ENCODE measurements at places on chromosomes 6 and 20. TPM values are rescaled to one million over a fixed set of nuclear protein-coding genes. Genes with fewer than 3 reads are reported as not detected.

Gene EMILIN3
- 0.15 TPM for total RNA-seq

Gene ZNF831
- 1.0 TPM for total RNA-seq

Gene SPATA25
- 1.1 TPM for total RNA-seq

Gene LAMA4
- total RNA-seq: 91.2 TPM

Gene IP6K3
- total RNA-seq: 3.5 TPM

Gene ADAM33
- total RNA-seq: 11.7 TPM

- DNase-seq: no peak
Observed at GRCh38 chr6:89122625-89123024, 4.8 kb upstream of the SRSF12 start.

DNA sequence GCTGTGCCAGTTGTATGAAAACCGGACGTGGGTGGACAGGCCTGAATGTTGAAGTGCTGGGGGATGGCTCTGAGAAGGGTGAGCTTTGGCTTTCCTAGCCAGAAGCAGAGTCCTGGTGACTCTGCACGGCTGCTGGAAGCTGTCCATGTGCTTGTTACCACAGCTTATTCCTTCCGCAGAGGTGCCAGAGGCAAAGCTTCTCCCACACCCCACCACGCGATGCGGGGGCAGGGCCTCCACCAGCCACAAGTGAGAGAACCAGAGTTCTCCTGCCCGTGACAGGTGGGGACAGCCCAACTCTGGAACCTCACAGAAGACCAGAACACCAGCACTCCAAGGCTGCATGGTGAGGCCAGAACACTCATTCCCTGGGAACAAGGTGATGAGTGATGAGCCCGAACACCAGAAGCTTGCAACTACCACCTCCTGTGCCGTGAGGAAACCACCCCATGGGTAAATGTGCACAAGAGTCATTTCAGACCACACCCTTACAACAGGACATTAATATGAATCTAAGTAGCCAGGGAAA is 36.7 kb downstream of the JAG1 start:
- DNase-seq: no peak

DNA sequence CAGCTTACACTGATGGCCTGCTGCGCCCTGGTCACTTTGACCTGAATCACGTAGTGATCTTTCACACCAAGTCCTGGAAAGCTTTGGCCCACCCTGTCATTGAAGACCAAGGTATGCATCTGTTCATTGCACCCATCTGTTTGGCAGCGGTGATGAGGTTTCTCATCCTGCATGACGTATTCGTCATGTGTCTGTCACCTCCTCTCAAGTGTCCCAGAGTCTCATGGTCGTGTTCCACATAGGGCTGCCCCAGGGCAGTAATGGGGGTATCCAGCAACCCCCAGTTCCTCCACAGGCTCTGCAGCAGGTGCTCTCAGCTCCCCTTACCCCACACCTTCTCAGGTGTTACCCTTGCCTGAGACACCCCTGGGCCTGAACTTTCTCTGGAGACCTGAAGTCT is 104.1 kb downstream of the SYNDIG1 start:
- no peak for DNase-seq

- no peak for DNase-seq
Observed at GRCh38 chr6:118825661-118826060, 68.3 kb upstream of the ASF1A start.

DNA sequence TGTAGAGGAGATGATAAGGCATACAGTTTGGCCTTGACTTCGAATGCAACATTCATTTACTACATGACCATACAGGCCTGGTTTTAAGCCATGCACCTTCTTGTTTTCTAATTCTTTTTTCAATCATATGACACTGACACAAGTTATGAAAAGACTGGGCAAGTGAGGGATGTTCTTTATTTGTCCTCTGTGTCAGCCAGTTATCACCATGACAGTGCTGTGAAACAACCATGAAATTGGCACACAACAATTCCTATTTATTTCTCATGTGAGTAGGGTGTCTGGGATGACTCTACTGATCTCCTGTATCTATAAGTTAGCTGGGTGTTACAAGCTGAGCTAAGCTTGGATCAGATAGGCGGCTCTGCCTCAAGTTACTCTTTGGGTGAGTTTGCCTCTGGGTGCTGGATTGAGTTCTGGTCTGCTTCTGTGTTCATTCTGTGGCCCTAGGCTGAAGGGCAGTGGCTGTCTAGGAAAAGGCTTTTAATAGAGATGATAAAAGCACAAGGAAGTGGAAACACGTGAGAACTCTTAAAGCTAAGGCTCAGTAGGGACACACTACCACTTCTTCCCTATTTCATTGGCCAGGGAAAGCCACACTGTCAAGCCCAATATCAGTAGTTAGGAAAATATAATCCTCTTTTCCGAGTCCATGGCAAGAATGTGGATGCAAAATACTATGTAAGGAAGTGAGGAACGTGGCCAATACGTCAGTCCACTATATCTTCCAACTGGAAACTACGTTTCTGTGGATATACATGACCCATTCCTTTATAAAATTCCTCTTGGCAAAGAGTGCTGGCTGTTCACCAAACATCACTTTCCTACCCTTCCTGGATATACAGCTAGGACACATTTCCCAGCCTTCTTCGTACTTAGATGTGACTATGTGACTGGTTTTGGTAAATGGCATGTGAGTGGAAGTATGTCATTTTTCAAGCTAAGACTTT is 126.2 kb upstream of the RNF24 start:
- no peak for DNase-seq

Measured in lower lobe of right lung (tissue), 2 donors.